Endodermal cell (in vitro differentiated cells): ENCODE measurements at places on chromosomes 11 and 22. TPM values are rescaled to one million over a fixed set of nuclear protein-coding genes. Genes with fewer than 3 reads are reported as not detected.

Gene GPHA2
- total RNA-seq: not detected in 3 replicates

DNA sequence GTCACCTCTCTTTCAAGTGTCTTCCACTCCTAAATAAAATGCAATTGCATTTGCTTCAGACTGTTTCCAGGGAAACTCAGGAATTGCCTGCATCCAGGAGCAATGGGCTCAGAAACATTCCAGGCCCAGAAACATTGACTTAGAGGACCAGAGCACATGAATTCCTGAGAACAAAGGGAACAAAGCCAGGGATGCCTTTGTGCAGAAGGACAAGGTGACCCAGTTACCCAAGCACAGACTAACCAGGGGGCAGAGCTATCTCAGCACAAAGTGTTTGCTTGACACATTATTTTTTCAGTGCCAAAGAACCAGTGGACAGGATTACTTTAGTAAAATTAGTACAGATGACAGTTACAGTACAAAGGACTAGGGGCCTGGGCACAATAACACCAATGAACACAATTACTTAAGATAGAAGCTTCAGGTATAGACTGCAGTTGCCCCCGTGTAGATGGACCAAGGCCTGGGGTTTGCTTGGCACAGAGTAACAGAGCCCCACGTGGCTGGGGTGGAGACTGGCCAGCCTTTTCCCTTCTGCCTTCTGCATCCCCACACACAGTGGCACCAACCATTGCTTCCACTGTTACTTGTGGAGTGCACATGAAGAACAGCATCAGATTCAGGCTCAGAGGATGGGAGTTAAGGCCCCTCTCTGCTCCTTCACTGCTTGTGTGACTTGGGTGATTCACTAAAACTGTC is 500.8 kb downstream of the INSC start:
- H3K36me3 ChIP-seq: no peaks in the 10 kb centered on the region
- peaks cover 11% of the 10 kb centered on the region for H3K27me3 ChIP-seq
- H3K4me1 ChIP-seq: peaks cover 25% of the 10 kb centered on the region
- no peak overlapping the region for H3K4me3 ChIP-seq

GRCh38 chr11:62012451-62012831 is 45.0 kb upstream of the FTH1 start:
- no peak overlapping the region for H3K4me3 ChIP-seq
- no peaks in the 10 kb centered on the region for H3K36me3 ChIP-seq
- no peak overlapping the region for H3K27ac ChIP-seq
- no peaks in the 10 kb centered on the region for H3K4me1 ChIP-seq
- no peak for DNase-seq
- no peaks in the 10 kb centered on the region for H3K27me3 ChIP-seq

DNA sequence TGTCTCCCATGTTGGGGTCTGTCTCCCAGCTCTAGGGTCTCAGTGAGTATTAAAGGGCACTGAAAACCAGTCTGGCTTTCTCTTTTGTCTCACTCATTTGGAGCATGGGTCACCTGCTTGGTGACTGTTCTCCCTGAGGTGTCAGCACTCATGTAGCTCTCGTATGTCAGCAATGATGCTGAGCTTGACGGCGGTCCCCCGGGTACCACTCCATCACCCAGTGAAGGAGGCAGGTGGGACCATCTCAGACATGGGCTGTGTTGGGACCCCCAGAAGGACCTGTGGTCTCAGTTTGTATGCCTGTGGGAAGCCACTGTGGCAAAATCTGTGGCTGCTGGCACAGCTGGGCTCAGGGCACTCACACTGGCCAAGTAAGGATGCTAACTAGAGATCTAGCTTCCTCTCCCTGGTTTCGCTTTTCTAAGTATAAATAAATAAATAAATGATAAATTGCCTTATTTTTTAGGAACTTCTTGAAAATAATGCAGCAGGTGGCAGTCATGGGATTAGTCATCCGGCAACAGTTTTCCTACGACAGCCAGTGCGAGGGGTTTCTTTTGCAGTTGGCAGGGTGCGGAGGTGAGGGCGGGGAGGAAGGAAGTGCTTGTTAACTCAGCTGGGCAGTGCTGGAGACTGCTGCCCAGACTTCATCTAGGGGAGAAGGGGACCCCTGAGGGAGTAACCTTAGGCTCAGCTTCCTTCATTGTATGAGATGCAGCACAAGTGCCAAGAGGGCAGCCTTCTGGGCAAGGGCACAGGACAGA is 48.8 kb downstream of the OSBP2 start:
- no peaks in the 10 kb centered on the region for H3K27me3 ChIP-seq
- no peaks in the 10 kb centered on the region for H3K4me1 ChIP-seq
- H3K36me3 ChIP-seq: no peaks in the 10 kb centered on the region
- no peak for DNase-seq
- no peak overlapping the region for H3K4me3 ChIP-seq

- H3K4me3 ChIP-seq: no peak overlapping the region
- no peaks in the 10 kb centered on the region for H3K27me3 ChIP-seq
- H3K27ac ChIP-seq: no peak overlapping the region
- DNase-seq: no peak
- H3K36me3 ChIP-seq: no peaks in the 10 kb centered on the region
These were observed 15.3 kb upstream of the PARVG start for GRCh38 chr22:44165286-44165874.

Gene BUD13
- 19.6 to 31.0 TPM (median 29.1 TPM) in 3 replicates for total RNA-seq

- no peak for DNase-seq
- peaks cover 7% of the 10 kb centered on the region for H3K4me1 ChIP-seq
- H3K36me3 ChIP-seq: peaks cover 13% of the 10 kb centered on the region
- H3K27ac ChIP-seq: no peak overlapping the region
These were observed 8.3 kb downstream of the PPFIBP2 start for GRCh38 chr11:7522121-7522520.

GRCh38 chr22:50678218-50678650 is 5.6 kb downstream of the SHANK3 start:
- H3K4me3 ChIP-seq: no peak overlapping the region
- H3K36me3 ChIP-seq: no peaks in the 10 kb centered on the region
- H3K27ac ChIP-seq: no peak overlapping the region
- DNase-seq: no peak

DNA sequence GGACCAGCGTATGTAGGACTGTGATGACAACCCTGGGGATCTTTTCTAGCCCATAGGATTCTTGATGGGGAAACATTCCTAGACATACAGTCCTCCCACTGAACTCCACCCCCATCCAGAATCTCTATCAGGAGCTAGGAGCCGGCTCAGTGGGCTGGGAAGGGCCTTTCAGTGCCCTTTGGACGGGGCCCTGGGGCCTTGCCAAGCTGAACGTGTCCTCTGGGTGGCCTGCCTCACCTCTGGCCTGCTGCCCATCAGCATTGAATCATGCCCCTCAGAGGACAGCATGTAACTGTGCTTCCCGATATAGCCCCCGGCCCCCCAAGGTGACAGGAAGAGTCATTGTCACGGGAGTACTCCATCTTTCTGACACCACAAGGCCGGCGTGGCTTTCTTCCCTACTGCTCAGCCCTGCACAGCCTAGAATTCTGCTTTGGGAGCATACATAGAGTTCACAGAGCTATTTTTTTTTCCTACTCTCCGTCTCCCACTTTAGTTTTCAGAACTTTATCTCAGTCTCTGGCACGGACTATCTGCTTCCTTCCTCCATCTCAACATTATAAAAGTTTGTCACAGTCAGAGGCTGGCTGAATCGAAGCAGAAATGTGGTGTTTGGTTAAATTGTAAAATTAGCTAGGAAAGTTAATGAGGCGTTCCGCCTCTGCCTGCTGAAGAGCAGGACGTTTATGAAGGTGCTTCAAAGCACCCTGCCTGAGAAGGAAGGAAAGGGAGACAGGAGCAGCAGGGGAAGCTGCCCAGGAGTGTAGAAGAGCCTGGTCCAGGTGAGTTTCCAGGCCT is 111.9 kb downstream of the ZBTB16 start:
- H3K27me3 ChIP-seq: peaks cover 9% of the 10 kb centered on the region
- no peak for DNase-seq
- peak overlapping the region; percentile 55 for H3K27ac ChIP-seq

DNA sequence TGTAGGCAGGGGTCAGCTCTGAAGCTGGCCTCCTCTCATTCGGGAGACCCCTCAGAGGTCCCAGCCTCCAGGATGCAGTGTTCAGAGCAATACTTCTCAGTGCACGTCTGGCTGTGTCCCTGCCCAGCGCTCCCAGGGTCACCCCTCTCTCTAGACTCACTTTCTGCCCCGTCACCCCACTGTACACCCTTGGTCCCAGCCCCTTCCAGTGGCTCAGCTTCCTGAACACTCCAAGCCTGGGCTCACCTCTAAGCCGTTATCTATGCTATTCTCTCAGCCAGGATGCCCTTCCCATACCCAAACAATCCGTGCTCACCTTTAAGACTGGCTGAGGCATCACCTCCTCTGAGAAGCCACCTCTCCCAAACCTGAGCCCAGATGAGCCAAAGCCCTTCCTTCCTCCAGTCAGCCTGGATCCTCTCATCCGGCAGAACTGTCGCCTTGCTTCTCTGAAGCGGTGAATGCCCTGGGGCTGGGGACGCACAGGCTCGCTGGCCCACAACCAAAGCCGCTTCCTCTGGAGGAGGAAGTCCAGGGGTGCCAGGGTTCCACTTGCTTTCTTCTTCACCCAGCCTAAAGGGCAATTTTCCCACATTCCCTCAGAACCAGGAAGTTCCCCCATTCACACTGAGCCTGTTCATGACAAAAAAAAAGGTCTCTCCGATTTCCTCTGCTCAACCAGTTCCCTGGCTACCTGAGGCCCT is 13.7 kb upstream of the CDKN1C start:
- peaks cover 4% of the 10 kb centered on the region for H3K4me1 ChIP-seq
- H3K27ac ChIP-seq: no peak overlapping the region
- H3K4me3 ChIP-seq: no peak overlapping the region
- H3K36me3 ChIP-seq: no peaks in the 10 kb centered on the region
- no peak for DNase-seq

Gene BANF1
- 302 to 409 TPM (median 395 TPM) in 3 replicates for total RNA-seq
